ENCODE measurements at places on chromosomes 6 and 20. TPM values are rescaled to one million over a fixed set of nuclear protein-coding genes. Genes with fewer than 3 reads are reported as not detected.

The RHAG gene
- total RNA-seq = not detected

The PPP1R14C gene
- total RNA-seq = 13.9 TPM

The PRSS16 gene
- not detected for total RNA-seq

The MUC21 gene
- not detected for total RNA-seq

The UNC93A gene
- total RNA-seq = not detected
